Mesenteric fat pad (tissue), 1 donor: ENCODE measurements at places on chromosomes 7 and 10. TPM values are rescaled to one million over a fixed set of nuclear protein-coding genes. Genes with fewer than 3 reads are reported as not detected.

- no peak for DNase-seq
These were observed 33.9 kb upstream of the IKZF1 start for GRCh38 chr7:50270531-50271018.

DNA sequence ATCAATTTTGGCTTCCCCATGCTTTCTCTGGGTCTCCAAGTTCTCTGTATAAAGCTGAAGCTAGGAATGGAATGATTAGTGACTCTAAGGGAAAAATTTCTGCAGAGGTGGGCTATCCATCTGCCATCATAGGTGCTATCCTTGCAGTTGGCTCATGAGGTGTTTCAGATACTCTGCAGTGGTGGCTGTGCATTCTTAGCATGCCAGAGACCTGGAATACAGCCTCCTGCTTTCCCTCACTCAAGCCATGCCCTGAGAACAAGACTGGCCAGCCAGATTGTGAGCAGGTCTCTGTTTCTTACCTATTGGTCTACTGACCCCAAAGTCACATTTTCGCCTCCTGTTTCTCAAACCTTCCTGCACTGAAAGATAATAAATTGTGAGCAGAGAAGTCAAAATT is 719.6 kb downstream of the CCSER2 start:
- no peak for DNase-seq

- no peak for DNase-seq
These were observed 14.9 kb upstream of the LGI1 start for GRCh38 chr10:93742633-93743349.

- peak; percentile 96 for DNase-seq
These were observed at the start of gene PRDX3 for GRCh38 chr10:119178372-119179119. PRDX3 (minus strand) TSS chr10:119178812; CDS start chr10:119178790, 22 bp downstream.

DNA sequence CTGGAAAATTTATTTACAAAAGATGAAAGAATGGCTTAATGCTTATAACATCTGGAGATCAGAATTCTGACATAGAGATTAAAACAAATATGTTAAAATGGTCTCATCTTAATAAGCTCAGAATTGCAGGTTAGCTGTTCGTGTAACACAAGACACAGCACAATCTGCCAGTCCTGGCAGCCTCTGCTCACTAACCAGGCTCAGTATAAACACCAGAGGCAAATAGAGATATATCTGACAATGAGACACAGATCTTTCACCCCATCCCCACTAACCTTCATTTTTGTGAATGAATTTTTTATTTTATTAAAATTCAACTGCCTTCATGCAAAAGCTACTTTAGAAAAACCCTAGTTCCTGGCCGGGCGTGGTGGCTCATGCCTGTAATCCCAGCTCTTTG is 51.8 kb downstream of the RELN start:
- no peak for DNase-seq

GRCh38 chr7:46461334-46461777 is 540.3 kb upstream of the IGFBP3 start:
- DNase-seq, result no peak

- peak; percentile 87 for DNase-seq
These were observed 1.1 kb downstream of the MEPCE start for GRCh38 chr7:100430493-100431285.

- DNase-seq, result no peak
These were observed 375.5 kb downstream of the SEMA3D start for GRCh38 chr7:84811362-84811761.

DNA sequence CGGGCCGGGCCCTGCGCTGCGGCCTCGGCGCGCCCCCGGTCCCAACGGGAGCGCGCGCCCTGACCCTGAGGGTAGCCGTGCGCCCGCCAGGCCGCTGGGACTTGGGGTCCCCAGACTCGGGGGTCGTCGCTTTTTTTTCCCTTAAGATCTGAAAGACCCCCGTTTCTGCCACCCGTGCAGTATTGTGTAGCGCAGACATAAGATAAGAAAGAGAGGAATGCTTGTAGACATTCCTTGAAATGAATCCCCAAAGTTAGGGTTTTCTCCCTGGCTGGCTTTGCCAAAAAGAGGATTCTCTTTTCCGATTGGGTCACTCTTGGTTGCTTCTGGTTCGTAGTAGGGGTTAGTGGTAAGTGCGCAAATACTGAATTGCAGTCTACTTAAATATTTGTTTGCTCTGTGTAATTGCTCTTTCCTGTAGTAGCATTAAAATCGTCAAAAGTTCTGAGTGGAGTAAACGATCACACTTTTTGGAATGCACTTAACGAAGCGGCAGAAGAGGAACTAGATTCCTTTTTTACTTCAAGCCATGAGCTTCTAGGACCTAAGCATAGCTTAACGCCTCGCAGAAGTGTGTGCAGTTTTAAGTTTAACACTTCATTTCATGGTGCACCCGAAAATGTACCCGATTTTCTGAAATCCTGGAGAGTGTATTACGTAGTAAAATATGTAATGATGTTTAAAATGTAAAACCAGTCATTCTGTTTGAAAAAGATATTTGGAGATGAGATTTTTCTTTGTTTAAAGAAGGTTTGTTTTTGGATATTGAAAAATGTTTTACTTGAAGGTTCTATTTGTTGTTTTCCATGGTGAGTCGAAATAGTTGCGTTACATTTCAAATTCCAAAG is 1.3 kb downstream of the CUL1 start:
- no peak for DNase-seq

DNA sequence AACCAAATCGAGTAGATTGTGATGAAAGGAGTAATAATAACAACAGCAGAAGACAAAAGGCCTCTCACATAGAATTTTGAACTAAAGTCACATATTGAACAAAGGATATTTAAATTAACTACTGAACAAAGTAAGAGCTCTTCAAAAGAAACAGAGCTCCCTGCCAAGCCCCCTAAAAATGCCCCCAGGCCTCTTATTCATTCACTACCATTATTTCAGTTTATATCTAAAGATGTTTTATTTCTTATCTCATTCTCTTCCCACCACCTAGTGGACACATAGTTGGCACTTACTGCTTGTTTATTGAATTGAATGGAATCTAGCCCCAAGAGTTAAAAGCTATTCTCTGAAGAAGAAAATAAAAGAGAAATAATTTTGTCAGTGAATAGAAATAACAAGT is 37.4 kb downstream of the VCL start:
- DNase-seq, result no peak

DNA sequence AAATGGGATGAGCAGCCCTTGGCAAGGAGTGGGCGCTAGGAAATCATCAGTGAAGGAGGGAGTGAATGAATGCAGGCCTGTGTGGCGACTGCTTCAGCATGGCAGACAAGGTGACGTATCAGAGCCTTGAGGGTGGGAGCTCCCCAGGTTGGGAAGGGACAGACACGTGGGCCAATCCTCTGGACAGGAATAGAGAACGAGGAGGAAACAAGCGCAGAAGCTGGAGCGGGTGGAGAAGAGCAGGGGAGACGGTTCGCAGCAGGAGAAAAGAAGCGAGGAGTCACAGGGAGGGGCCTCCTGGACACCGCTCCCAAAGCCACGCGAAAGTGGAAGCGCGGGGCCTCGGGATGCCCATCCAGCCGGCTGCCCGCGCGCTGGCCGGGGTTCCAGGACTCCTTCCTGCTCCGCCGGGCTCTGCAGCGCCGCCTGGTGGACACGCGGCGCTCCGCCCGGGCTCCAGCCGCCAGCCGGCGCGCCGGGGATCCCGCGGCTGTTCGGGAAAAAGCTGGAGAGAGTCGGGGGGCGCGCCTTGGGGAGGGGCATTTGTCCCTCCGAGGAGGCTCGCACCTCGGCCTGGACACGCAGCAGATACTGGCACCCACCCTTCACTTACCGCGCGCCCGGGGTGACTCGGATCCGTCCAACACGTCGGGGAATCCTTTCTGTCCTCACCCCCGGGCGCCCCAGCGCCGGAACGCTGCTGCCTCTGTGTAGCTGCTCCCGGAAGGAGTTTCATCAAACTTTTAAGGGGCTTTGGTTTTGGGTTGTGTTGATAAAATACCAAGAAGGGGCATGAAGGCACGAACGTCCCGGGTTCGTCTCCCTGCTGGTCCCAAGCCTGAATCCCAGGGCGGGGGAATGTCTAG is 6.3 kb downstream of the ZNF503 start:
- DNase-seq, result no peak

DNA sequence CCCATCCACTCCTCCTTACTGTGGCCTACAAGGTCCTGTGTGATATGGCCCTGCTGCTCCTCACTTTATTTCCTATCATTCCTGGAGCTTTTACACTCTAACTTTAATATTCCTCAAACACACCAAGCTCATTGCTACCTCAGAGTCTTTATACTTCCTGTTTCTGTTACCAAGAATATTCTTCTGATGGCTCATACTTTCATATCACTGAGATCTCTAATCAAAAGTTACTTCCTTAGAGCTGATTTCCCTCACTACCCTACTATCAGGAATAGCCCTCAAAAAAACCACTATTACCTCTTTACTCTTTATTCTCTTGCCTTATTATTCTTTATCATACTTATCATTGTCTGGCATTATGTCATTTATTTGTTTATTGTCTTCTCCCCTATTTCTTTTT is 5.8 kb upstream of the PPP3CB start:
- DNase-seq, result no peak

GRCh38 chr7:98398567-98399372 is 2.1 kb downstream of the BAIAP2L1 start:
- DNase-seq, result no peak

DNA sequence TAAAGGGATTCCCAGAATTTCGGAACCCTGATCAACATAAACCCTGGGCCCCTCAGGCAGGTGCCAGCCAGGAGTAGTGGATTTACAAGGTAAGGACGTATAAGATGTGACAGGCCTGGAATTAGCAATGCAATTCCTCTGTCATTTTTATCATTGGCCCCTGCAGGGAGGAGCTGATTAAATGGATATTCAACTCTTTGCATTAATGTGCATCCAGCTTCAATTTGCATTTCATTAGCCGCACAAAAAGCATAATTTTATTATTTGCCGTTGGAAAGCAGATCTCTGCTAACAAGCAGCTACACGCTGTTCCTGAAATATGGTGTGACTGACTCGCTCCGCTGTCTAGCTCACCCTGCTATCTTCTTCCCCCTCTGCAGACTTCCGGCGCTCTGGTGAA is 195.8 kb downstream of the RPS24 start:
- DNase-seq, result no peak

GRCh38 chr10:60521974-60522405 is 132.3 kb upstream of the ANK3 start:
- DNase-seq, result no peak

DNA sequence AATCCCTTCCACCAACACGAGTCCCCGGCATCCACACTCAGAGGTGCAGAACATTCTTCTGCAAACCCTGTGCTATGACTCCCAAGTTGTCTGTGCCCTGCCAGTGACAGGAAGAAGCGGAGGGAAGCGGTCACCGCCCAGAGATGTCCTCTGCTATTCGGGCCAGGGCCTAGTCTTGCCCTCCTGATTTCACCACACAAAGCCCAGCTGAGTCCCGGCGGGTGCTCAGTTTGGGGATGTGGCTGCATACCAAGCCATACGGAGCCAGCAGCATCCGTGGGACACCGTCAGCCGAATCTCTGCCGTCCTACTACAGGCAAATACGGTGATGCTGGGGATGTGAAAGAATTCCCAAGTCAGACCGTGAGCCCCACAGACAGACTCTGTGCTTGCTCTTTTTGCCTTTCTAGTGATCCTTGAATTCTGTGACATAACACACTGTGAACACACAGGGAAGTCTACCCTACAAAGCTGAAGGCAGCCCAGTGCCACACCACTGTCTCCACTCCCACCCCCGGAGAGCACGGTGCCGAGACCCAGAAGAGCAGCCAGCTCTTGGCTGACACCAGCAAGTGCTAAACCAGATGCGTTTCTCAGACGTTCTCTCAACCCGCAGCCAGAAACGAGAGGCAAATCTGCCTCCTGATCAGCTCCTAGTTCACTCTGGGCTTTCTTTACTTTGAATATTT is 2.0 kb downstream of the STK32C start:
- peak; percentile 72 for DNase-seq

GRCh38 chr7:146414373-146414772 is 297.8 kb downstream of the CNTNAP2 start:
- no peak for DNase-seq

GRCh38 chr7:120825152-120825551 is 32.8 kb downstream of the TSPAN12 start:
- no peak for DNase-seq

DNA sequence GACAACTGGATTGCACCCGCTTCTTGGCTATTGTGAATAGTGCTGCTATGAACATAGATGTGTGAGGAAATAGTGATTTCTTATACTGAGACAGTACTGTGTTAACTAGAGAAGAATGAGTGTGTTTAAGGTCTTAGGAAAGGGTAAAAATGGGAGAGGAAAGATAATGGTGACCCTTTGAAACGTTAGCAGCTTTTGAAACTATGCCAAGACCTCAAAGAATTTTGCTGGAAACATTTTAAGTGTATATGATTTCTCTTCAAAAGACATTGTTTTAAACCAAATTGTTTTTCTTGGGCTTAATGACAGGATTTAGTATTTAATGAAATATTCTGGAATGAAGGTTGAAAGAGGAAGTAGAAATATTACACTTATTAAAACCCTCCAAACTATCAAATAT is 100.8 kb upstream of the ARHGAP21 start:
- no peak for DNase-seq

DNA sequence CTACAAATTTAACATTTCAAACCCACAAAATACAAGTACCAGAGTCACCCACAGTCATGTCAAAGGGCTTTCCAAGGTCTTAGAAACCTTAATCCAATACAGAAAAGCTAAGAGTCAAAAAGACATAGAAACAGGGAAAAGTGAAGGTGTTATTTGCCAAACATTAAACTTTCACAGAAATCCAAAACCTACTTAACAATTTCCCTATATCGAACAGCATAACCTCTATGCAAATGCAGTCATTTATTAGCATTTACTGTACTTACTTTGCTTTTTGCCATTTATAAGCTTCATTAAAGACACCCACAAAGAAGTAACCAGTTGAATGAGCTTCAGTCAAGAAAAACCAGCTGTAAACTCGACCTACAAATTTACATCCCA is 1.6 kb downstream of the PANK1 start:
- DNase-seq, result no peak

GRCh38 chr7:82019551-82020475 is 250.0 kb upstream of the HGF start:
- DNase-seq, result no peak

DNA sequence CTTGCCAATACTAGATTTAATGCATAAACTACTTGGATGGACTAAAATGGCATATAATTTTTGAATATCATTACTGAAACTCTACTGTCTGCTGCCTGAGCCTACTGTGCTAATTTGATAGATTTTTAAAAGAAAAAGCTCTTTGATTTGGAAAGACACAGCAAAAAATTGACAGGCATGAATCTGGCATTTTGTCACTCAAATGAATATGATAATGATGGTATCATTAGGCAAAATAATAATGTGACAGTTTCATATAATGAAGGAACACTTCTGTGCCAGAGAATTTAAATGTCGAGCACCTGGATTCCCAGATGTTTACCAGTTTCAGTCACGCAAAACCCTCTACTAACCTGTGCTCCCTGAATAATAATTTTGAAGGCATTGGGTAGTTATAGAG is 60.0 kb upstream of the SLC13A1 start:
- DNase-seq, result no peak

GRCh38 chr10:4501306-4501705 is 324.7 kb upstream of the AKR1E2 start:
- no peak for DNase-seq

The SVOPL gene
- not detected for total RNA-seq

The PIK3CG gene
- 7.9 TPM for total RNA-seq

The ZNF853 gene
- total RNA-seq, result 4.1 TPM

The UNCX gene
- not detected for total RNA-seq

The LDB3 gene
- total RNA-seq, result 1.3 TPM

The PHKG1 gene
- total RNA-seq, result 2.8 TPM

The SGMS1 gene
- 37.2 TPM for total RNA-seq

The NUDCD3 gene
- 68.9 TPM for total RNA-seq

The ADARB2 gene
- 0.06 TPM for total RNA-seq

The FAM13C gene
- total RNA-seq, result 4.4 TPM

The CYP2C19 gene
- 0.19 TPM for total RNA-seq

The OR6B1 gene
- not detected for total RNA-seq

The COG5 gene
- total RNA-seq, result 51.6 TPM

The CCL24 gene
- total RNA-seq, result not detected

The PRSS1 gene
- 5.0 TPM for total RNA-seq
